ENCODE measurements at places on chromosomes 6 and 20.
A peak's percentile ranks its signal among the peaks of the same experiment; 100 is the strongest.

DNA sequence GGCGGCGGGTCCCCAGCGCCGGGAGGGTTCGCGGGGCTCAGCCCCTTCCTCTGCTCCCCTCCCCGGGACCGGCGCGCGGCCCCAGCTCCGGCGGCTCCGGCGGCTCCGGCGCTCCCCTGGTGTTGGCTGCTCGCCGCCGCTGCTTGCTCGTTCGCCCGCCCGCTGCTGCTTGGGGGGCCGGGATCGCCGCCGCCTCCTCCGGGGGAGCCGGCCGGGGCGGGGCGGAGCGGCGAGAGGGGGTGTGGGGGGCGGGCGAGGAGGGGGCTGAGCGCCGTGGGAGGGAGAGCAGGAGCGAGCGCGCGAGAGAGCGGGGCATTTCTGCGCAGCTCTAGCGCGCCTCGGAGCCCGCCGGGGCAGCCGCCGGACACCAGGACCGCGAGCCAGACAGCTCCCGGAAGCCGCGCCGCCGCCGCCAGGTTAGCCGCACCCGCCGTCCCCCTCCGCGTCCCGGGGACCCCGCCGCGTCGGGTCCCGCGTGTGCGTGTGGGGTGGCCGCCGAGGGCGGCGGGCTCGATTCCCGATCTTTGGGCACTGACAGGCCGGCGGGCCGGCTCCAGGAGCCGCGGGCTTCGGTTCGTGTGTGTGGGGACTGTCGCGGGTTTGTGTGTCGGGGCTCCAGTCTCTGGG, 62.0 kb upstream of the EPB41L1 start:
- no peak for DNase-seq

- DNase-seq = no peak
Measured at GRCh38 chr6:27505209-27506027, 32.5 kb upstream of the ZNF184 start.

- no peak for DNase-seq
Measured at GRCh38 chr6:160365117-160365516, 16.9 kb downstream of the SLC22A3 start.

GRCh38 chr6:106702451-106703110, 73.2 kb downstream of the QRSL1 start:
- peak; percentile 15 for DNase-seq

DNA sequence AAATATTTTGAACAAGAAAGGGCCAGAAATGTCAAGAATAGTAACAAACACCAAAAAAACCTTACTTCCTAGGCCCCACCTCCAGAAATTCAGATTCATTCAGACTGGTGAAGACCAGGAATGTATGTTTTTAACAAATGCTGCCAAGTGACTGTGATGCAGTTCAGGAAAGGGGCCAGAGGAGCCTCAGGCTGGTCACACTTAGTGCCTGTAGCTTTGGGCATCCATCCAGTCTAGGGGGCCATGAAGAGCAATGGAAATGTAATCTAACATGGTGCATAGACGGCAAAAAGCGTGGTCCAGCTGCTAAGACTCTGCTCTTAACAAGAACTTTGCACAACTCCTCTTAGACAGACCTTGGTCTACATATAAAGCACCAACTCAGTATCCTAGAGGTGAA, 7.1 kb downstream of the GJA1 start:
- no peak for DNase-seq

- DNase-seq = no peak
Measured at GRCh38 chr6:108395297-108395696, 100.4 kb downstream of the AFG1L start.

GRCh38 chr6:166197361-166197760, 29.7 kb upstream of the TBXT start:
- DNase-seq = no peak

DNA sequence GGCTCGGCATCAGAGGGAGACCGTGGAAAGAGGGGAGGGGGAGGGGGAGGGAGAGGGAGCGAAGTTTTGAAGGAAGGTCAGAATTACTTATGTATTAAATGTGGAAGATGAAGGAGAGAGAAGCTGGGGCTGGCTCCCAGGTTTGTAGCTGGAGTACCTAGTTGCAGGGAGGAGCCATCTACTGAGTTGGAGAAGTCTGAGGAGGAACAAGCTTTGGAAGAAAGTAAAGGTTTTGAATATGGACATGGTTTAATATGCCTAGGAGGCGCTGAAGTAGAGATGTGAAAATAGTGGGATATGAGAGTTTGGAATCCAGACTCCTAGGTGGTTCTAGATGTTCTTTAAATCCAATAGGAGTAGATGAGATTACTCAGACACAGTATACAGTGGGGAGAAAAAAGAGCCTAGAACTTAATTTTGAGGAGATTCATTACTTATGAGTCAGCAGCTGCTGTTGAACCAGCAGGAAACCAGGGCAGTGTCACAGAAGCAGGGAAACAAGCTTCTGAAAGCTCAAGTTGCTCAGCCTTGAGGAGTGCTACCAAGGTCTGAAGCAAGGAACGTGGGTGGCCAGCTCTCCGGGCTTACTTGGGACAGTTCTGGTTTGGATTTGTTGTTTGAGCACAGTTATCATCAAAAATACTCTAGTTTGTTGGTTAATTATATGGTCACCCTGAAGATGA, 149.3 kb downstream of the UTRN start:
- no peak for DNase-seq

DNA sequence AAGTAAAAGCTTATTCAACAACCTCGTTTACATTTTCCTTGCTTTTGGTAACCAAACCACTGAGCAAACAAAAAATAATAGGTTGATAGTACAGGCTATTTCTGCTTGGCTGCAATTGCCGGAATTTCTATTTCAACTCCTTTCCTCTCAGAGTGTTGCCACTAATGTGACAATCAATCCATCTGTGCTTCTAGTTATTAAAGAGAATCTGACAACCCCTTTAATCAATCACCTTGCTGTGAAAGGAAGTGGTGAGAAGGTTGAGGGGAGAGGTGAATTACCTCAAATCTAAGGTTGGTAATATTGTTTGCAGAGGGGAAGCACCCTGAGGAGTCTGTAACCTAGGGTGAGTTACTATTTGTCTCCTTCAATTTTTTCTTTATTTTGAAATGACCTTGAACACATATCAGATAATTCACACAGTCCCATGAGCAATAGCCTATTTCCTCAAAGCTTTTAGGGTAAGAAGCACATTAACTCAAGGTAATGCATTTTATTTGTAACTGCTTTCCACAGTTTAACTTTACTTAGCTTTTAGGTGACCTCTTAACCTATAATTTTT, 603.4 kb downstream of the MMUT start:
- no peak for DNase-seq
